ENCODE measurements at places on chromosomes 5 and 9.
A peak's percentile ranks its signal among the peaks of the same experiment; 100 is the strongest.

GRCh38 chr5:126015235-126016181 is 407.7 kb upstream of the GRAMD2B start:
- no peak for DNase-seq

DNA sequence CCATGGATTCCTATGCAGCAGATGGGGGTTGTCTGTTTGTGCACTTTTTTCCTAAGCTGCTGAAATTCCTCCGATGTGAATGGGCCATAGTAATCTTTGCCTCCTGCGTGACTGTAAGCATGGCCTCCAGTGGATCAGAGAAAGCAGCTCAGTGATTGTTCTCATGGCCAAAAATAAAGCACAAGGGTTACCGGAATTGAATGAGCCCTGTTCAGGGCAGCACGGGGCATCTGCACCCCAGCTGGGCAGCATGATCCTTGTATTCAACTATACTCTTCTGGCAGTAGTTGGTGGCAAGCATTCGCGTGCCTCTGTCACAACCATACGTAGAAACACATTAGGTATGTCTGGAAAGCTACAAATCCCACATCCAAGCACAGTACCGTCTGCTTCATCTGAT is 193.9 kb downstream of the RORB start:
- DNase-seq, result no peak

- DNase-seq, result no peak
Measured at GRCh38 chr5:158162026-158162425, 303.1 kb upstream of the CLINT1 start.

- no peak for DNase-seq
Measured at GRCh38 chr9:10855847-10856246, 243.0 kb upstream of the PTPRD start.

DNA sequence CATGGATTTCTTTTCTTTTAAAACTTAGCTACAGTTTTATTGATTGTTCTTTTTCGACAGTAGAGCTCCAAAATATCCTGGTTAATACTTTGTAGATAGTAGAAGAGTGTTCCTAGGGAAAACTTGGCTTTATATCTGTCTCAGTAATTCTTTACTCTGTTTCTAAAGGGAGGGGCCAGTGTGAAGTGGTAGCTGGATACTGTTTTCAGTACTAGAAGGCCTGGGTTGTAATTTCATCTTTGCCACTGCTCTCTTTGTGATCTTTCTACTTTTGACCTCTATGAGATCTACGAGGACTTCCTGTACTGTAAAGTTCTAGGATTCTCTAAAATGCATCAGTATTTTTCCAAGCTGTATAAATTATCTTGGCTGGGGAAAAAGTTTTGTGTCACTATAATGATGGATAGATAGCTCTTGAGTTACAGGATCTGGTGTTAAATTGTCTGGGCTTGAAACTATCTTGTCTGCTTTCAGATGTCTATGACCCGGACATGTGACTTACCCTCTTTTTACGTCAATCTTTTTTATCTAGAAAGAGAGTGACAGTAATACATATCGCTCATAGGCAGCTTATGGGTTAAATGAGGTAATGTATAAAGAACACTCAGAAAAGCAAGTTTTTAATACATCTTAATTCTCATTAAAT is 53.6 kb downstream of the PRR16 start:
- no peak for DNase-seq

DNA sequence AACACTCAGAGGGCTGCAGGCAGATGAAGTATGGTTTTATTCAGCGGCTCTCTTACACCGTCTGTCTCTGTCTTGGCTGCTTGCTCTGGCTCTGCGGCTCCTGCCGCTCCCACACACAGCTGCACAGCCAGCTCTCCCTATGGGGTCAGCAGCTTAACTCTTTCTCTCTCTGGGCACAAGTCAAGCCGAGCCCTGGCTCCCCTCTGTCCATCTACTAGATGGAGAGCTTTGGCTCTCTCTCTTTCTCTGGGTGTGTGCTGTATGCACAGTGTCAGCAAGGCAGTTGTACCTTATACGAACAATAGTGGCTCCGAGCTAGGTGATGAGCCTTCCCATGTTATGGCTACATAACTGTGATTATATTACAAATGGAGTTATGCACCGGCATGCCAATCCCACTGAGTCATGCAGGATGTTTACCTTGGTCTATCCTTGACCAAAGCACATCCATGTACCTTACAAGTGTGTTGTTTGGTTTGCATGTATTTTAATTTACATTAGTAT is 19.3 kb upstream of the PPP2CA start:
- no peak for DNase-seq

DNA sequence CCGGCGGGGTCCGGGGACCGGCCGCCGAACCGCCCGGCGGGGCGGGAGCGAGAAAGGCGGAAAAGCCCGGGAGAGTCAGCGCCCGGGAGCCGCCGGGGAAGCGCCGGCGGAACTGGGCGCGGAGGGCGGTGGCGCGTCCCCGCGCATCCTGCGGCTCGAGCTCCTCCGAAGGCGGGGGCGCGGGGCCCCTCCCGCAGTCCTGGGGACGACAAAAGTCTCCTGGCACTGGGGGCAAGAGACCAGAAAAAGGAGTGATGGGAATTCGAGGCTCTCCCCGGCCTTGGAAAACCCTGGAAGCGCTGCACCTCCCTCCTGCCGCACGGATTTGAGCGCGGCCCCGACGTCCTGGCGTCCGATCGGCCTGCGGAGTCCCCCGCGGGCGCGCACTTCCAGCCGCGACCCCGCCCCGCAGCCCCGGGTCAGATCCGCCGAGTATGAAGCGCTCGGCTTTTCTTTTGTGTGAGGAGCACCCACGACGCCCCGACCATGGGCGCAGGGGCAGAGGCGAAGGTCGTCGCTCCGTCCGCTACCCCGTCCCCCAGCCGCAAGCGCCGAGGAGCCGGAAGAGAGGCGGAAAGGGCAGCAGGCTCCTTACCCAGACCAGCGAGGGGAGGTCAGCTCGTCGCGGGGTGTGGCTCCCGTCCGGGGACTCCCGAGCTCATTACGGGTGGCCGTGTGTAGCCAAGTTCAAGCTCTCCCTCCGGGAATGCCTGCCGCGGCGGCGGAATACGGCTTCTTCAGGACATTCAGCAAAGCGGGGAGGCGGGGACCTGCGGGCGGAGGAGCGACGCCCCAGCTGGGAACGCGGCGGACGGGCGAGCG is at the start of gene EPB41L4A:
Gene EPB41L4A (minus strand): TSS at position 114 of the 822 bp plus-strand sequence. CDS start 238 bp downstream, outside the sequence.
- no peak for DNase-seq

GRCh38 chr9:34992376-34992951 is 2.9 kb downstream of the DNAJB5 start:
- peak; percentile 73 for DNase-seq

DNA sequence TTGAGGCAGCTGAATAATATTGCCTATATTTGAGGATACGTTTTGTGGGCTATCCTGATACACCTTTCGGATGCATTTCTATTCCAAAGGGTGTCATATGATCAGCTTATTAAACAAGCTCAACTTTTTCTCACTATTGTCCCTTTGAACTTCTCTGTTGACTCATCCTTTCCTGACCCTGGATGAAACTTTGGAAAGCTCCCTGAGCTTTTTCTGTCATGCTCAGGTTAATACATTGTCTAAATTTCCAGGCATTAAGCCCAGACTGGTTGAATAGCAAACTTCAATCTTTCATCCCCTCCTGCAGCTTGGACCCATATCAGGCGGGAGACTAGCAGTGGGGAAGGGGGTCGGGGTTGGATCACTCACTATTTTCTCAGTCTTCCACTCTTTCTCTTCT is 104.9 kb upstream of the PTPN3 start:
- DNase-seq, result no peak

DNA sequence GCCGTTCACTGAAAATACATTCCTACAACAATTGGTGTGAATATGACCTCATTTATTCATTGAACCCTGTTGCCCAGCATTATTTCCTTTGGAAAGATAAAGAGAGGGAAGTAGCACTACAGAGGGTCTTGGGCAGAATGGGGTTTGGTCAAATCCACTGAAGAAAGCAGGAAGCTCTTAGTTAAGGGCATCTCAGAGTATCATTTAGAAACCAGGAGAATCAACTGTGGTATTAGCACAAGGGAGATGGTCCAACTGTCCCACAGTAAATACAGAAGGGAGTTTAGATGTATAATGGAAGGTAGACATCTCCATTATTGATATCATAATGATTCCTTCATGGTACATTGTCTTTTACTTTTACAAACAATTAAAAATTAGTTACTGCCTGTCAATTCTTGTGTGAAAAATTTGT is 47.1 kb downstream of the LIX1 start:
- no peak for DNase-seq

- DNase-seq, result no peak
Measured at GRCh38 chr5:26343801-26344325, 694.5 kb downstream of the CDH9 start.

GRCh38 chr5:97545886-97546535 is 363.0 kb upstream of the RIOK2 start:
- no peak for DNase-seq

- DNase-seq, result no peak
Measured at GRCh38 chr9:134635351-134636148, 6.1 kb upstream of the COL5A1 start.

DNA sequence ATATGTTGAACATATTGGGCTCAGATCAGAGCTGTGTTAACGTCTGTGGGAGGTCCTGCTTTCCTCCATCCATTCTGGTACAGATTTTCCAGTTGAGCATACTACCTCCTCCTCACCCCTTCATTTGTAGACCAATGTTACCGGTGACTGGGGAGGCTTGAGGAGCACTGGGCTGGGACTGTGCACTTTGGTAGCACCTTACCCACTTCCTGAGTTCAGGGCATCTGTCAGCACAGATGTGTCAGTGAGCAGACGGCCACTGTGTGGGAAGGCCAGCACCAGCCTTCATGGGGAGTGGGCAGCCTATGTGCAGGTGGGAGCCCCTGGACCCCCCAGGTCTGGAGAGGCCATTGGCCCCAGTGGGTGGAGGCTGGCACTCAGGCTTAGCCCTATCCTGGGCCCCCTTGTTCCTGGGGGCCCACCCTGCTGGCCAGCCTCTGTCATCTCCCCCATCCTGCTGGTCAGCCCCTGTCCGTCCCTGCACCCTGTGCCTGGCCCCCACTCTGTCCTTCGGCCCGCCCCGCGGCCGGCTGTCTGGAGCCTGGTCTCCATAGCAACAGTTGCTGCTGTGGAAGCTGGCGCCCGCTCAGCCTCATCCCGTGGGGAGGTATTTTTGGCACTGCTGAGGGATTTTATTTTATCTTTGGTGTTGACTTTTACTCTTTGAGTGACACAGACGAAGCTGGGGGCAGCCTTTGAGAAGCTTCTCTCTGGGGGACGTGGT is 21.3 kb downstream of the WNK2 start:
- DNase-seq, result no peak

DNA sequence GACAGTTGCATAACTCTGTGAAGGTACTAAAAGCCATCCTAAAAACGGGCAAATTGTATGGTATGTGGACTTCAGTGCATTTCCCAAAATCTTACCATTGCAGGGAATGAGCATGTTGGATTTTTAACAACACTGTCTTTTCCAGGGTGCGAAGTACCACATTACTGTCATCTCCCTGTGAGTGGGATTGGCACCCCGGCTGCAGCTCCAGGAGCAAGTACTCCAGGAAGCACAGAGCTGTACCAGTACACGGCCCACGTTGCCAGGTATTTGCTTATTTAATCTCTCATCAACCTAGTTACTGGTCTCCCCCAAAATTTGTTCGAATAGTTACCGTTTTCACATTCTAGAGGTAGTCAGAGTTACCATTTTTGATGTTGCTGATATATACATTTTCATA is 22.6 kb upstream of the TJP2 start:
- DNase-seq, result no peak

- no peak for DNase-seq
Measured at GRCh38 chr5:53219174-53219573, 109.6 kb upstream of the MOCS2 start.

- no peak for DNase-seq
Measured at GRCh38 chr5:10862085-10862484, 101.1 kb upstream of the DAP start.

GRCh38 chr5:69261034-69261433 is 26.3 kb downstream of the CDK7 start:
- no peak for DNase-seq

GRCh38 chr9:89877051-89878002 is 272.5 kb downstream of the GADD45G start:
- no peak for DNase-seq

GRCh38 chr9:98255061-98255577 is 330 bp downstream of the TBC1D2 start:
- no peak for DNase-seq

GRCh38 chr5:146620669-146621051 is 104.7 kb upstream of the GPR151 start:
- DNase-seq, result no peak

GRCh38 chr5:92429646-92430045 is 1046.5 kb upstream of the ARRDC3 start:
- DNase-seq, result no peak

- peak; percentile 54 for DNase-seq
Measured at GRCh38 chr9:33426843-33427293, 20.5 kb downstream of the AQP3 start.

- DNase-seq, result peak; percentile 78
Measured at GRCh38 chr9:3528451-3528850, 2.6 kb upstream of the RFX3 start.

DNA sequence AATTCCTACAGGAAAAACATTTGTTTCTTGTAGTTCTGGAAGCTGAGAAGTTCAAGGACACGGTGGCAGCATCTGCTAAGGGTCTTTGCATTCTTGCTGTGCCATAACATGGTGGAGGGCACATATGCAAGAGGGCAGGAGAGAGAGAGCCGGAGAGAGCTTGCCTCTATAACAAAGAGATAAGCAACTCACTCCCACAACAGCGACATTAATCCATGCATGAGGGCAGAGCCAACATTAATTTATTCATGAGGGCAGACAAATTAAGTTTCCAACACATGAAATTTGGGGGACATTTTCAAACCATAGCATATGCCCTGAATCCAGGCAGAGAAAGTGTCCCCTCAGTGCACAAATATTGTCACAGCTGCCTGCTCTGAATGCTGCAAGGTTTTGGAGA is 4.4 kb upstream of the GTF3C5 start:
- DNase-seq, result no peak

DNA sequence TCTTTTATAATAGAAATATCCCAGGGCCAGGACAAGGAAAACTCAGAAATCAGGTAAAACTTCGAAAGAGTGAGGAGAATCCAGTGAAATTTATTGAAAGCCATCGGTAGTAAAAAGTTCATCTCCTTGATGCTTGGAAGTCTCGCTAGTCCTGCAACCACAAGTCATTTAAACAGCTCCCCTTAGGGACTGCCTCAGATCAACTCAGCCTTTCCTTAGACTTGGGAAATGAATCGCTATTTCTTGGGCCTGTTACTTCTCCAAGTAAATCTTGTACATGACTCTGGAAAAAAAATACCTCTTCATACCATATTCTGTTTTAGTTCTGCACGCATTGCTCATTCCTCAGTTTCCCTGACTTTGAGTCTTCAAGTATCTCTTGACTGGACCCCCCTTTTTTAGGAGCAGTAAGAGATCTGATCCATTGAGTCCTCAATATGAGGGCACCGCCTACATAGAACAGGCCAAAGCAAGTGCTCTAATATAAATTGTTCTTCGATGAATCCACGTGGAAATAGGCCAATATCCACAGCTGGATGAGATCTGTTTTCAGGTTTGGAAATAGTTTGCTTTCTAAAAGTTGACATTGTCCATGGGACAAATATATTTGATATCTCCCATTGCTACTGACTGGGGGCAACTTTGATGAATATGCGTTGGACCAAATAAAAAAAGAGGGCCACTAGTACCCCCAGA is 114.2 kb downstream of the PRDM6 start:
- no peak for DNase-seq

GRCh38 chr5:158175934-158176481 is 317.1 kb upstream of the CLINT1 start:
- no peak for DNase-seq

Data from K562 (cell line).